Fibroblast of lung (primary cell): ENCODE measurements at places on chromosomes 6 and 20. TPM values are rescaled to one million over a fixed set of nuclear protein-coding genes. Genes with fewer than 3 reads are reported as not detected.
A peak's percentile ranks its signal among the peaks of the same experiment; 100 is the strongest.

RIMS4 gene
- polyA plus RNA-seq: 0.03 TPM in 1 of 2 replicates, not detected in the other

DNA sequence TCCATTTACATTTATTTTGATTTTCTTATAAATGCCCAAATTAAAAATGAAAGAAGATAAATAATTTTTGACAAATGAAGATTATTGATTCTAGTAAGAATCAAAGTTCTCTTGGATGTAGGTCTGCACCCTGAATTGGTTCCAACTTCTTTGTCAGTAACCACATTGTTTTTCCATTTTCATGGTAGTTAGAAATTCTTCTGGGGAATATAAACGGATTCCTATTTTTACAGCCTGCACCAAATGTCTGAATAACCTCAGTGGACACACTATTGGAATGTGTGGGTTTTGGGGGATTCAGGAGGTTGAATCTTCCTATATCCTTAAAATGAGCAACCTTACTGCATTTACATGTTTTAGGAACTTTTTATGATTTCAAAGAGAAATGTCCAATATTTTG lies 1085.3 kb upstream of the MAP3K7 start:
- peak; percentile 47 for DNase-seq

LKAAEAR1 gene
- not detected in 2 replicates for polyA plus RNA-seq

SERINC1 gene
- 176 and 306 TPM in 2 replicates for polyA plus RNA-seq

GRCh38 chr20:591941-592340 lies 18.2 kb downstream of the TCF15 start:
- no peak for DNase-seq

- DNase-seq: no peak
Measured at GRCh38 chr6:107171513-107171912, 56.2 kb upstream of the BEND3 start.

GRCh38 chr6:101146389-101146788 lies 247.1 kb upstream of the GRIK2 start:
- peak; percentile 15 for DNase-seq

DNA sequence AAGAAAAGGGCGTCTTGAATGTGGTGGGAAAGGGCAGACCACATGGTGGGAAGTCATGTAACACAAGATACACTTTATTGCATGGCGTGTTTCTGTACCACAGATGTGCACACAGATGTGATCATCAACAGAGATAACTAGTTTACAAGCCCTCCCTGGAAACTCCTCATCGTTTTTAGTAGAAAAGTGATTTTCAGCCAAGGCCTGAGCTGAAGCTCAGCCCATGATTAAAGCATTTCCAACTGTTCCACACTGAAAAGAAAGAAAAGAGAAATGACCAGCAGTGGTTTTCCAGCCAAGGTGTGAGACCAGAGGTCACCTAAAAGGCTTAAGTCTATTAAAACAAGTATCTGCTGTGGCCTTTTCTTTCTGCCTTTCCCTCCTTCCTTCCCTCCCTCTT lies 463.9 kb upstream of the JAG1 start:
- DNase-seq: no peak

- DNase-seq: no peak
Measured at GRCh38 chr6:107606407-107606806, 116.5 kb downstream of the SOBP start.

DNA sequence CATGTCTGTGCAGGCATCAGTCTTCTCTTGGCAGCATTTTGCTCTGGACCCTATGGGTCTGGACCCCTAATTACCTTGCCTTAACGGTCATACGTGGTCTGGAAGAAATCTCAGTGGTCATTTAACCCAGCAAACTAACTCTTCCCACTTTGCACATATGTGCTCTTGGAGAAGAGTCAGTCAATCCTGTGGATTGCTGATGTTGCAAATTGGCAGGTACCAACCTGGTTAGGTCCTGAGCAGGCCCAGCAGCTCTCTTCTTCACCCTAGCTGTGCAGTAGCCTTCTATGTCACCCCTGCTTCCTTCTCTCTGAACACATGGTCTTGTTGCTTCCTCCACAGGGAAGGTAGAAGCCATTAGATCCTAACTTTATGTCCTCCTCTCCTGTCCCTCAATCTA lies 1.6 kb downstream of the CEP43 start:
- no peak for DNase-seq

SH3BGRL2 gene
- 1.5 and 2.8 TPM in 2 replicates for polyA plus RNA-seq

SLC44A4 gene
- polyA plus RNA-seq: 0.02 TPM in 1 of 2 replicates, not detected in the other

DNA sequence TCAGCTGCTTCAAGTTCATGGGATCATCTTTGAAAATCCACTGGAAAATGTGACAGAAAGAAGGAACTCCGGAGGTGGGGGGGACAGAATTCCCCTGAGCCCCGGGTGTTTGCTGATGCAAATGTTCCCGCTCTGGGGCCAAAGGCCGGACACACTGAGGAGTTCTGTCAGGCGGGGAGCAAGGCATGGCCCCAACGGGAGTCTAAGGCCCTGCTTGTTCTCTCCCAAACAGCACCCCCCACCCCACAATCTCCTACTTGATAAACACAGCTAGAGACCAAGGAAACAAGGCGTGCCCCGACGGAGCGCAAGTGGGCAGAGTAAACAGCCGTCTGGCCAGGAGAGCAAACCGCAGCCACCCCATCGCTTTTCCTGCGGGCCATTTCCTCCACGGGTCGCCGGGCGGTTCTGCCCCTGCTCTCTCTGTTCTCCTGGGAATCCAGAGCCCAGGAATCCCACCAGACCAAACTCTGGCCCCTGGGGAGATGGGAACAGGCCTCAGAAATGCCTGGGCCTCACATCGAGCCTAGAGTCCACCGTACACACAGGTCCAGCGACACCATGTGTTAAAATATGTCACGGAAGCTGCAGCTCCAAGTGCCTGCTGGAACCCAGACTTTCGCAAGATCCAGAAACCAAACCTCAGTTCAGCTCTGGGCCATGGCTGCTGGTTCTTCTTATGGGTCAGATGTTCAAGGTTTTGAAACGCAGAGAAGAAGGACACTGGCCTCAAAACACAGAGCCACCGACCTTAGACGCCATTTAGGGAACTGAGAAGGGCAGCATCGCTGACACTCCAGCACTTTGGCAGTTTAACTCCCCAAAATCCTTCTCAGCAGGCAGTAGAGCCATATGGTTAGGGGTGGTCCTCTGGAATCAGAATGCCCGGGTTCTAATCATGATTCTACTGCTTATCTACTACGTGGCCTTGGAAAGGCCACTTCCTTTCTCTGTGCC lies 104.2 kb downstream of the PREX1 start:
- DNase-seq: peak; percentile 80

DNA sequence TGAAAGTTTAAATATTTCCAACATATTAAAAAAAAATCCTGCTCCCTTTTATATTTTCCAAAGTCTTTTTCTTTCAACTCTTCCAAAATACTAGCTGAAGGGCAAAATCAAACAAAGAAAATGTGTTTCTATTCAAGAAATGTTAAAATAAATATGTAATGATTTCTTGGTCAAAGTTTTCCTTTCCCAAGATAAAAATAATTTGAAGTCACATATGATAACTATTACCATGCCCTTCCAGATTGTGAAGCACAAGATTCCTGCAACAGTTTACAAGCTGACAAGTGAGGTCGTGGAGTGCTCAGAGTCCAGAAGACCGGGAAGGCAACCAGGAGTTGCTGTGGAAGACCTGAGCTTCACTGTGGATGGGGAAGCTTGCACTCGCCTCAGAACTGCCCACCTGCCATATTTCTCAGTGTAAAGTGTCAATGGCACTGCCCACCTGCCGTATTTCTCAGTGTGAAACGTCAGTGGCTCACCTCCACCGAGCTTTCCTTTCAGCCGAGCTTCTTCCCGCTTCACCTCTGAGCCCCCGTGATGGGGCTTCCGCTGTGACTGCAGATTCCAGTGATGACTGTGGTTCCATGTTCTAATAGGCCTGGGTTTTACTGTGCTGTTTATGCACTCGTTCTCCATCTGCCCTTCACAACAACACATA lies 160.5 kb downstream of the THBS2 start:
- DNase-seq: no peak

DNA sequence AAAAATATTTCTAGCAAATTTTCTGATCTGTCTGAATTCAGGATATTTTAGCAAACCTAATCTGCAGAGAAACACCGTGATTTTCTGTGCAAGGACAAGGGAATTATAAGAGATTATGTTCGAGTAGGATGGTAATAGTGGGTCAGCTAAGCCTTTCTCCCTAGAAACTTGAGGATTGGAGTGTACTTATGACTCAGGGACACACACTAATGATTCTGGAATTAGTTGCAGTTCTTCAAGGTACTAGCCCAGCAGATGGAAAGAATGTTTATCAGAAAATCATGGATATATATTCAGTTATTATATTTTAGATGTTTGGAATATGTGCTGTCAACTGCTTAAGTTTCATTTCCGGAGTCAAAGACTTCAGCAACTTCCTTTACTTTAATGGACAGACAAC lies 177.1 kb upstream of the MAP3K7 start:
- DNase-seq: no peak

DNA sequence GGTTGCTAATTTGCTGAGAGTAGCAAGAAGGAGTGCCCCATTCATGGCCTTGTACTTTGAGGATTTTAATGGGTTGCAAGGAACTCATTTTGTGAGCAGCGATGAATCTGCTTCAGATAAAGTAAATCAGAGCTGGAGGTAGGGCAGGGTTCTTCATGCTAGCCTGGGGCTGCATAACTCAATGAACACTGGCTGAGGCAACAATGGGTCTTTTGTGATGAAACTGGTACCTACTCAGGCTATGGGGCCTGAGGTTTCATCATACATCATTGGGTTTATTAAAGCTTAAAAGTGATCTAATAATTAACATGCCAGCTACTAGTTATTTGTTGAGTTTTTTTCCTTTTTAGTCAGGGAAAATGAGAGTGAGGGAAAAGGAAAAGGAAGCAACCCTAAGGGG lies 106.9 kb downstream of the FAM50B start:
- DNase-seq: no peak

DNA sequence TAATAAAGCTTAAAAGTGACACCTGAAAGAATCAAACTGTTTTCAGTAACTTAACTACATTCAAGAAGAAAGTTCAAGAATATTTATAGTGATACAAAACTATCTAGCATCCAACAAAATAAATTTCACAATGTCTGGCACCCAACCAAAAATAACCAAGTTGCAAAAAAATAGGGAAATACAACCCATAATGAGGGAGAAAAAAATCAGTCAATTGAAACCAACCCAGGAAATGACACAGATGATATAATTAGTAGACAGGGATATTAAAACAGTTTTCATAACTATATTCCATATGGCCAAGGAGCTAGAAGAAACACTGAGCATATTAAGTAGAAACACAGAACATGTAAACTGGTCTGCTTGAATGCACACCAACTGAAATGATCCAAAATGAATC lies 120.2 kb upstream of the BEND3 start:
- DNase-seq: no peak

PPP1R14C gene
- not detected in 2 replicates for polyA plus RNA-seq

DNA sequence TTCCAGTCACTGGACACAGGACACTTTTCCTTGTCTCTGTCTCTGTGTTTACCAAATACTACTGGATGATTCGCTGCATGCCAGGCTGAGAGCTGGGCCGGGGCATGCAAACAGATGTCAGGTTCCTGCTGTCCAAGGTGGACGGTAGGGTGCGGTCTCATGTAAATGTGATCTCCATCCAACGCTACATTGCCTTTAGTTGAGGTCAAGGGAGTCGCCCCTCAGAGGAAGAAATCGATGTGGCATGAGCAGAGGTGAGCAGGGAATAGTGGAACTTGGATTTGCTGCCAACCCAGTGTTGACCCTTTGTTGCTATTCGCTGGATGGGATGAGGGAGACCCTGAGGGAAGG lies 9.8 kb upstream of the TOX2 start:
- DNase-seq: no peak

GRCh38 chr6:163500105-163500504 lies 85.6 kb downstream of the QKI start:
- DNase-seq: no peak

DNA sequence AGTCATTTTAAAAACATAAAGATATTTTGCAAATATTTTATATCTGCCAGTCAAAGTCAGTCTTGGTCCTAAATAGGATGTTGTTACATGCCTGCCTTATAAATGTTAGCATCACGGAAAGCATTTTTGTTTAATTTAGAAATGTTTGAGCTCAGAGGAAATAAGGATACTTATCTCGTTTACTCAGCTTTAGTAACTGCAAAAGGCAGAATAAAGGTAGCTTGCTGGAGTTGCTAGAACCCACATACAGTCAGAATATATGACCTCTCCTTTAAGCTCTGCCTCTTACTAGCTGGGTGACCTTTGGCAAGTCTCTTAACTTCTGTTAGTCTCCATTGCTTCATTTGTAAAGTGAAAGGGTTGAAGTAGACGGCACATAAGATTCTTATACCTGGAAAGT lies 867.3 kb downstream of the KIF16B start:
- DNase-seq: no peak

IL17A gene
- polyA plus RNA-seq: not detected in 2 replicates

- no peak for DNase-seq
Measured at GRCh38 chr6:112038268-112038667, 15.6 kb upstream of the CCN6 start.

GRCh38 chr6:149080511-149080910 lies 237.0 kb upstream of the TAB2 start:
- DNase-seq: peak; percentile 74

- DNase-seq: no peak
Measured at GRCh38 chr20:39333211-39333610, 371.1 kb downstream of the DHX35 start.

GRCh38 chr6:115133790-115134189 lies 791.0 kb upstream of the HS3ST5 start:
- DNase-seq: no peak
